Activated CD8-positive, alpha-beta memory T cell treated with anti-CD3 and anti-CD28 coated beads, Interleukin-2, amount 50 U/mL, for 48 hours (primary cell): ENCODE measurements at places on chromosomes 3 and 15.

- no peak for DNase-seq
Measured at GRCh38 chr3:173371848-173372487, 25.6 kb upstream of the NLGN1 start.

- no peak for DNase-seq
Measured at GRCh38 chr3:24387000-24387399, 107.7 kb downstream of the THRB start.

- no peak for DNase-seq
Measured at GRCh38 chr15:98946301-98947255, 61.0 kb downstream of the PGPEP1L start.

GRCh38 chr3:69443457-69443920 is 57.6 kb upstream of the FRMD4B start:
- no peak for DNase-seq

GRCh38 chr3:129984125-129984524 is 9.6 kb downstream of the TRH start:
- no peak for DNase-seq

- no peak for DNase-seq
Measured at GRCh38 chr15:66720206-66721010, 18.4 kb downstream of the SMAD6 start.

DNA sequence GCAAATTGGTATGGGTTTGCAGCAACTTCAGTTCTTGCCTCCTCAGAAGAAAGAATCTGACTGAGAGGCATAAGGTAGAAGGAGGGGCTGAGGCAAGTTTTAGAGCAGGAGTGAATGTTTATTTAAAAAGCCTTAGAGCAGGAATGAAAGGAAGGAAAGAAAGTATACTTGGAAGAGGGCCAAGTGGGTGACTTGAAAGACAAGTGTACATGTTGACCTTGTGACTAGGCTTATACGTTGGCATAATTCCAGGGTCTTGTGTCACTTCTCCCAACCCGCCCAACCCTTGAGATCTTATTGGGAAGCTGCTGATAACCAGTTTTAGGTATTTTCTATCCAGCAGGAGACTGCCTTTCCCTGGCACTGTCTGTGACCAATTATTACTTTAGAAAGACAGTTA is 436.9 kb upstream of the ZNF717 start:
- no peak for DNase-seq

DNA sequence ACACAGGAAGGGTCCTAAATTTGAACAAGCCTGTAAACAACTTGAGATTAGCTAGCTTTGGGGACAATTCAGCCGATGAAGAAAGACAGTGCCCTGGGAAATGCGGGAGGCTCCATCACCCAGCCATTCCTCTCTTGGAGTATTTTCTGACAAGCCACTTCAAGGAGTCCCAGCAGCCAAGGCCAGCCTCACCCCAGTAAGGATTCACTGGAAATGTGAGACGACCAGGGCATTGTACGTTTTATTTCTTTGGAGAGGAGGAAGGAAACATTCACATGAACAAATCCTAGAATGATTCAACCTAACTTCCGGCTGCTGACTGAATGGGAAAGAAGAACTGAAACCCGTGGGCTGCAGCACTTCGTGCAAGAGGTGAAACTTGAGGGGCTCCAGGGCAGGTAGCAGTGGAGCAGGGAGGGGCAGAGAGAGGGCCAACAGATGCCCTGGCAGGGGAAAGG is 116.4 kb upstream of the ARHGEF3 start:
- DNase-seq = peak; percentile 71

DNA sequence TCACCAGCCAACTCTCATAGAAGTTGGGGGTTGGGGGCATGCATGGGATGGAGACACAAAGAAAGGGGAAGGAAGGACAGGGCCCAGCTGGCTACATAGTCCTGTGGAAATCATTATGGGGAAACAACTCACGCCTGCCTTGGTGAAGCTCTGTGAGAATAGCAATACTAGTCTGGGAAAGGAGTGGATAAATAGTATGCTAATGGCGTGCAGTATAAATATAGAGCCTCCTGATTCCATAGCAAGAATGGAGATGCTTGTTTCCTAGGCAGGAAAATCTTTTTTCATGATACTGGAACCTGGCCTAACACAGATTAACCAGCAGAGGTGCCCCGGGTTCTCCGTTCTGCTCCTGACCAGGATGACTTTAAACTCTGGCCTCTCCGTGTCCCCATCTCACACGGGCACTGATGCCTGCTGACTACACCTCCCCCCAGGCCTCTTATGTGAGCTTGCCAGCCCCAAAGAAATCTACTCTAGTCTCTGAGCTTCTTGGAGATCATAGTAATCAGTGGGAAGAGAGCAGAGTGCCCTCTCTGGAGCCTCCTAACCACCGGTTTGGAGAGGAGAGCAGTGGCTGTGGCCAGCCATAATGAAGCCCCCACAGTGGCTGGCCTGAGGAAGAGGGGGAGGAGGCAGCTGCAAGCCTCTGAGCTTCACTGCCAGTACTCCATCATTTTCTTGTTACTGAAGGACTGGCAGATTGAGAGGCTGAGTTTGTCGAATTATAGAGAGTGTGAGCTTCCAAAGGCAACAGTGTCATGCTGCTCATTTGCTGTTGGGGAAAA is 355.0 kb upstream of the SEMA6D start:
- no peak for DNase-seq

DNA sequence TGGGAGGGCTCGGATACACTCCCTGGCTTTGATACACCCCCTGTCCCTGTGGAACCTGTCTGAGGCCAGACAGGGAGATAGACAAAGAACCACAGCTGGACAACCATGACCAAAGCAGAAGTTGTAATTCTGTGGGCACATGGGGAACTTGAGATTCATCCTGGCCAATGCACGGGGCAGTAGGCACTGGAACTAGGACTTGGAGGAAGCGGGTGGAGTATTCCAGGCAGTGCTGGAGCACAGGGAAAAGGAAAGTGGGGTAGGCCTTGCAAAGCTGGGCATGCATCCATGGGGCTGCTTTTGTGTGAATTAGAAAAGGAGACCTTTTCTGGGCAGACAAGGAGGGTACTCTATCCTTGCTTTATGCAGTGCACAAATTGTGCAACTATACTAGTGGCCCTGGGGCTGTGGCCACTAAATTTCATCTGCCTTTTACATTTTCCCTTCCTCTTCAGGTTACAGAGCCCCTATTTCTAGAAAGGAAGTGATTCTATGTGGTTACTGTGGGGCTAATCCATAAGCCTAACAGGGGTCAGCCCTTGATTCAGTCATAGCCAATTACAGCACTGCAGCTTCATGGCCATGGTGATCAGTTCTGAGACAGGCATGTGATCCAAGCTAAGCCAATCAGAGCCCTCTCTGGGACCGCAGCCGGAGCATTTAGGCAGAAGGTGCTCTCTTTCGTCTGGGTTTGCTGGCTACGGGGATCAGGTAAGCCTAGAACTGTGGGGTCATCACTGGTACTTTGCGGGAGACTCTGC is 21.0 kb downstream of the CRABP1 start:
- DNase-seq = peak; percentile 18

GRCh38 chr3:165805946-165806561 is 31.2 kb downstream of the BCHE start:
- DNase-seq = no peak

DNA sequence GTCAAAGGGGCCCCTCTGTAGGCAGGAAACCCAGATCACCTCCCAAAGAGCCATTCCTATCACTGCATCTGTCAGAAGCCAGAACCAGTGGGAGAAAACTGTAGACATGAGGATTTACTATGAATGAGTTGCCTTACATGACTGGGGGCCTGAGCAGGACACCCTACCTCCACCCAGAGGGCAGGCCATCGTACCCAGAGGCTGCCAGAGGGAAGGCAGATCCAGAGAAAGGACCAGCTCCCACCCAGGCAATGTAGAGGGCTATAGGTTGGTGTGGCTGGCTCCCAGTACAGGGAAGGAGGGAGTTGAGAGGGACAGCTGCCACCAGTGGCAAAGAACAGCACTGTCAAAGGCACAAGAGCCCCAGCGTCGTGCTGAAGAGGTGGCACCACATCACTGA is 233.2 kb downstream of the OCA2 start:
- DNase-seq = no peak

- no peak for DNase-seq
Measured at GRCh38 chr3:149553781-149554451, 79.4 kb downstream of the TM4SF4 start.

GRCh38 chr3:136630915-136631314 is 121.3 kb downstream of the STAG1 start:
- DNase-seq = no peak

DNA sequence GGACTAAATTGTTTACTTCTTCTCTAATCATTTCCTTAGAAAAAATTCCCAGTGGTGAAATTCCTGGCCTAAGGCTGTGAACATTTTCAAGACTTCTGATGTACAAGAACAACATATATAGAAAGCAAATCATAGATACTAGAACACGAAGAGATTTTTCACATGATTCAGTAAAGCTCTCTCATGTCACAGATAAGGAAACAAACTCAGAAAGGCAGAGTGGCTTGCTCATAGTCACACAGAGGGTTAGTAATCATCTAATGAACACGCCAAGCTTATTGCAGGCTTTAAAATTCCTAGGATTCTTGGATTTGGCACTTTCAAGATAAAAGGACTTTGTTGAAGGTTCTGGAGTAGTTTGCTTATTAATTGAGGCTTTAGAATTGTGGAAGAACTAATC is 26.2 kb downstream of the CRTAP start:
- no peak for DNase-seq

- no peak for DNase-seq
Measured at GRCh38 chr15:86876387-86876944, 796.8 kb downstream of the AGBL1 start.

DNA sequence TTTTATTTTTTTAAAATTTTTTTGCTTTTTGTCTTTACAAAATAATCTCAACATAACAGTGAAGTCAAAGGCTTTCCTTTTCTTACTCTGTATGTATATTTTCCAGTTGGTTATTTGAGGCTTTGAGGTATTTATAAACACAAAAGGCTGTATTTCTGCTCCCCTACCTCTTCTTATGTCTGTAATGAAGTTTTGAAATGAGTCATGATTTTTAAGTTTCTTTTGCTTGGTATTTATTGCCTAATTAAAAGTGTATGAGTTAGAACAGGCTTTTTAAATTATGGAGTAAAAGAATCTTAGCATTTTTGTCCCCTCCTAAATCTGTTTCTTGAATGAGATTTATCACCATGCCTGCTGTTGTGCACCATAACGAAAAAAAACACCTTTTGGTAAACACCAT is 66.0 kb downstream of the DCUN1D1 start:
- no peak for DNase-seq

GRCh38 chr15:100997442-100997841 is 78.3 kb downstream of the LRRK1 start:
- no peak for DNase-seq

DNA sequence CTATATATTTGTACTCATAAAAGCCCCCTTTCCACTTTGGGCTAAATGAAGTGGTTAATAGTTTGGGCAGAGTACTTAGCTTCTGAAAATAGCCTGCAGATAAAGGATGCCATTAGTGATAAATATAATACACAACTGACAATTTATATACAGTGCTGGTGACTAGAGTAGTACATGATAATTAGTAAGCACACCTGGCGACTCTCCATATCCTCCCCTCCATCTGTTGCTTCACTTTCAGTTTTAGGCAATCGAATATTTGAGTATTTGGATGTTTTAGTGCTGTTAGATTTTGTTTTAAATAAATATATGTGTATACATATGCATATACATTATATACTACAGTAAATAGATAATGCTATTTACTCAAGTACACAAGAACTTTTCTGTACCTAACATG is 35.9 kb upstream of the CHMP2B start:
- DNase-seq = no peak

- no peak for DNase-seq
Measured at GRCh38 chr15:74616996-74617395, 1.4 kb downstream of the CLK3 start.

- DNase-seq = no peak
Measured at GRCh38 chr15:32674681-32675080, 33.2 kb downstream of the SCG5 start.

GRCh38 chr15:66895794-66896453 is 169.5 kb upstream of the SMAD3 start:
- peak; percentile 12 for DNase-seq
